ENCODE measurements at places on chromosomes 3 and 15.

- no peak for DNase-seq
Observed at GRCh38 chr15:81209635-81210034, 13.0 kb downstream of the IL16 start.

DNA sequence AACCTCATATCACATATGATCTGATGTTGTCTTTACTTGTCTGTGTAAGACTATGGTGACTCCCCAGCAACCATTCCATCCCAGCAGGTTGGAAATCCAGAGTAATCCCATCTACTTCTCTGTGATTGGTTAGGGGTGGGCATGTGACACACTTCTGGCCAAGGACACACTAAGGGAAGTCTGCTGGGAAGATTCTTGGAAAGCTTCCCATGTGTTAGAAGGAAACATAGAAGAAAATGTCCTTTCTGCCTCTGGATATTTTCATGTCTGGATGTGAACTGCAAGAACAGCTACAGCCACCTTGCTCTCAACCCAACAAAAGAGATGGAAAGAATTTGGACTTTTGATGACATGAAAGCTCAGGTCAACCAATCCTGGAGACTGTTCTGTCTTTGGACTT lies 2.6 kb upstream of the UBE2Q2 start:
- no peak for DNase-seq

- no peak for DNase-seq
Observed at GRCh38 chr15:60400944-60401343, 3.2 kb upstream of the ANXA2 start.

DNA sequence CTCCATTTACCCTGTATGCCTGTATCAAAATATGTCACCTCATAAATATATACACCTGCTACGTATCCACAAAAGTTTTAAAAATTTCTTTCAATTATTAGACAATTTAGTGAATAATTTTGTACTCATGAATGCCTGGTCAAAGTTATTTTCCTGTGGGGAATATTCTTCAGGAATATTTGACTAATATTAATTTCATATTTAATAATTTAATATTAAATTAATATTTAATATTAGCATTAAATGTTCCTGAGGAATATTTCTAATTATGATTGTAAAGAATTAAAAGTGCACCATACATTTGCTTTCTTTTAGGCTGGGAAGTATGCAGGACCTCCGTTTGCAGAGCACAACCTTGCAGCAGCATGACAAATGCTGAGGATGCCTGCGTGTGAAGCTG lies 422.7 kb downstream of the C3orf38 start:
- no peak for DNase-seq

DNA sequence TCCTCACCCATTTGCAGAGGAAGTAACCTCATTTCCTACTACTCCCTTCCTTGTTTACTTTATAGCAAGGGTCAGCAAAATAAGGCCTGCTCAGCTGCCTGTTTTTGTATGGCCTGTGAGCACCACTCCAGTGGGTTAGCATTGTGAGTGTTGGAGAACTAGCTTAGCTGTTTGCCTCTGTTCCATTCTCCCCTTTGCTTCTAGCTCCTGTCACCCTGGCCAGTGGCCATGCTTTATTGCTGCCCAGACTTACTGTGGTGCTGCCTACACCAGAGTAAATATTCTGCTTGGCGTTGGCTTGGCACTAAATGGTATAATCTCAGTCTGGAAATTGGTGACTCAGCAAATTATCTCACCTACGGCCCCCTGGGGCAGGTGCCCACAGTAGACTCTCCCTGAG lies 8.8 kb downstream of the PDCD6IP start:
- no peak for DNase-seq

DNA sequence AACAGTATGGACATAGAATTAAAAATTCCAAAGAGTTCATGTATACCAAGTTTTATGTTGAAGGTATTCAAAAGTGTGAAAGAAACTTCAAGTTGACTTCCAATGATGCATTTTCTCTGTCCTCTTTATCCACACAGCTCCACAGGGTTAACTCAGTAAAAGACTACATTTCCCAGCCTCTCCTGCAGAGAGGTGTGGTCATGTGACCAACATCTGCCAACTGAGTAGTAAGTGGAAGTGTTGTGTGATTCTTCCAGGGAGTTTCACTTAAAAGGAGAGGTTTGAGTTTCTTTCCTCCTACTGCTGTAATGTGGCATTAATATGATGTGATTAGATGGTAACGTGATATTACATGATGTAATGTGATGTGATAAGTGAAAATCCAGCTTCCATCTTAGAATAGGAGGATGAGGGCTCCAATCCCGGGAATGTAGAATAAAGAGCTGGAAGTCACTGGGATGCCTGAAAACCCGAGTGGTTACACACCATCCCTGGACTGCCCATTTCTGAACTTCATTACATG lies 280.6 kb downstream of the ARRDC4 start:
- DNase-seq = no peak

DNA sequence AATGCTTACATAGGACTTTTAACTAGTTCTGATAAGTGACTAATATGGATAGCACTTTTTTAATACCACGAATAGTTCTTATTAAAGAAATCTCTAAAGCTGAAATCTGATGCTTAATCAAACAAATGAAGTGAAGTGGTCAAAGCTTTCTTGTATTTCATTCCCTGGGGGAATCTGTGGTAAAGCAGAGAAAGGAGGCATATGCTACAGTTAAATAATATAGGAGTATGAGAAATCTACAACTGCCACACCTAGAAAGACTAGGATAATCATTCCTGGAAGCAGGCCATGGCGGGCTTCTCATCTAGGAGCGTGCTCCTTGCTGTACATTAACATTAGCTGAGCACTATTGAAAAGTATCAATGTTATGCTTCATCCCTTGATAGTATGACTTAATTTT lies 835.7 kb downstream of the OTOL1 start:
- no peak for DNase-seq

- no peak for DNase-seq
Observed at GRCh38 chr3:167450675-167451074, 23.2 kb downstream of the SERPINI2 start.

DNA sequence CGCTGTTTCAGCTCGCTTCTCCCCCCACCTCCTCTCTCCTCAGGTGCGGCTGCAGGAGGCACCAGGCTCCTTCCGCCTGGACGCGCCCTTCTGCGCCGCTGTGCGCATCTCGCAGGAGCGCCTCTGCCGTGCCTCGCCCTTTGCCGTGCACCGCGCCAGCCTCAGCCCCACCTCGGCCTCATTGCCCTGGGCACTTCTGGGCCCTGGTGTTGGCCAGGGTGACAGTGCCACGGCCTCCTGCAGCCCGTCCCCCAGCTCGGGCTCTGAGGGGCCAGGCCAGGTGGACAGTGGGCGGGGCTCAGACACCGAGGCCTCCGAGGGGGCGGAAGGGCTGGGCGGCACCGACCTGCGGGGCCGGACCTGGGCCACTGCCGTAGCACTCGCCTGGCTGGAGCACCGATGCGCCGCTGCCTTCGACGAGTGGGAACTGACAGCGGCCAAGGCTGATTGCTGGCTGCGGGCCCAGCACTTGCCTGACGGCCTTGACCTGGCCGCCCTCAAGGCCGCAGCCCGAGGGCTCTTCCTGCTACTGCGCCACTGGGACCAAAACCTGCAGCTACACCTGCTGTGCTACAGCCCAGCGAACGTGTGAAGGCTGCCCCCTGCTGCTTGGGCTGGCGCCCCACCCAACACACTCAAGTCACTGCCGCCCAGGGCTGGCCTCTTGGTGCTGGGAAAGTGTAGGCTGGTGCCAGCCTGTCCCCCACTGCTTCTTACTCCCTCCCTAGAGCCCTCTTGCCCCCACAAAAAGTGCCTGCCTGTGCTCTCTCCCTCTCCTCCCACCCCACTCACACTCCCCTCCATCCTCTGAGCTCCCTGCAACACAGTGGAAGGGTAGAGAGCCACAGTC lies 7.1 kb downstream of the ALG3 start:
- no peak for DNase-seq

Data from activated CD4-positive, alpha-beta T cell treated with anti-CD3 and anti-CD28 coated beads for 24 hours (primary cell).